Astrocyte of the spinal cord (primary cell): ENCODE measurements at places on chromosomes 2 and 18.
A peak's percentile ranks its signal among the peaks of the same experiment; 100 is the strongest.

DNA sequence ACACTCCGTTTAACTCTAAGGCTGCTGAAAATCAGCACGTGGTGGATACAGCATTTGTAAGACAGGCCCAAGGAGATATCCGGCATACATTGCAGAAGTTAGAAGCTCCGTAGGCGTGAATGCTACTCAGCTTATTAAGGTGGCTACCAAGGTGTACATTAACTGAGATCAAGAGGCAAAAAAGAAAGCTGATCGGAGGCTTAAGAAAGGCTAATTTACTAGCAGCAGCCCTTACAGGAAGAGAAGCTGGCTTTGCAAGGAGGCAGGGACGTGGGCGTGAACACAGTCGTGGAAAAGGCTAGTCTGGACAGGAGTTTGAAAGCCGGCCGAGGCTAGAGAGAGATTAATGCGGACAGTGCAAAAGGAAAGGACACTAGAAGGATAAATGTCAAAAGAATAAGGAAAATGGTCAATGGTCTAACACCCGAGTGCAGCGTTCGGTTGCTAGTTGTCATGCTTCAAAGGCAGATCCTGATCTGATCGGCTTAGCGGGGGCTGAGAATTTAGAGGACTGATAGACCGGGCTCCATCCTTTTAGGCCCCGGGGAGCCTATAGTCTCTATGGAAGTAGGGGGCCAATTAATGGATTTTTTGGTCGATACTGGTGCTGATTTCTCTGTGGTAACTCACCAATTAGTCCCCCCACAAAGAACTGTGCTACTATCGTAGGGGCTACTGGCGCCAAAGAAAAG lies 45.6 kb upstream of the SELENOI start:
- DNase-seq: peak; percentile 56

DNA sequence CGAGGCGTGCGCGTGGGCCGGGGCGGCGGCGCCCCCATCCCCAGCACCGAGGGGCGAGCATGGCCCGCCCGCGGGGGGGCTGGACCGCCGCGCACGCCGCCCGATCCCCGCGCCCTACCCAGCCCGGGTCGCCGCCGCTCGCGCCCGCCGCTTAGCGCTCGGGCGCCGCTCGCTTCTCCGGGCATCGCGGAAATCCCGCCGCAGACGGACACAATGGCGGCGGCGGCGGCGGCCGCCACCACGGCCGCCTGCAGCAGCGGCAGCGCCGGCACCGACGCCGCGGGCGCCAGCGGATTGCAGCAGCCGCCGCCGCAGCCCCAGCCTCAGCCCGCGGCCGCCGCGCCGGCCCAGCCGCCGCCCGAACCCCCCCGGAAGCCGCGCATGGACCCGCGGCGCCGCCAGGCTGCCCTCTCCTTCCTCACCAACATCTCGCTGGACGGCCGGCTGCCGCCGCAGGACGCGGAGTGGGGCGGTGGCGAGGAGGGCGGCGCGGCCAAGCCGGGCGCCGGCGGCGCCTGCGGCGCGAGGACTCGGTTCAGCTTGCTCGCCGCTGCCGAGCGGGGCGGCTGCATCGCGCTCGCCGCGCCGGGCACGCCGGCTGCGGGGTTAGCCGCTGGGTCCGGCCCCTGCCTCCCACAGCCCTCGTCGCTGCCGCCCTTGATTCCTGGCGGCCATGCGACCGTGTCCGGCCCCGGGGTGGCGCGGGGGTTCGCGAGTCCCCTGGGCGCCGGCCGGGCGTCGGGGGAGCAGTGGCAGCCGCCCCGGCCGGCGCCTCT lies 453 bp downstream of the CABLES1 start:
- DNase-seq: no peak

GRCh38 chr18:4801151-4801550 lies 346.0 kb upstream of the DLGAP1 start:
- no peak for DNase-seq

- no peak for DNase-seq
Observed at GRCh38 chr2:65499216-65499615, 66.8 kb upstream of the SPRED2 start.

GRCh38 chr2:205755923-205756322 lies 73.6 kb downstream of the NRP2 start:
- peak; percentile 60 for DNase-seq

- no peak for DNase-seq
Observed at GRCh38 chr18:78856569-78857313, 122.9 kb upstream of the SALL3 start.

GRCh38 chr2:235605312-235606003 lies 111.6 kb downstream of the AGAP1 start:
- DNase-seq: peak; percentile 94

DNA sequence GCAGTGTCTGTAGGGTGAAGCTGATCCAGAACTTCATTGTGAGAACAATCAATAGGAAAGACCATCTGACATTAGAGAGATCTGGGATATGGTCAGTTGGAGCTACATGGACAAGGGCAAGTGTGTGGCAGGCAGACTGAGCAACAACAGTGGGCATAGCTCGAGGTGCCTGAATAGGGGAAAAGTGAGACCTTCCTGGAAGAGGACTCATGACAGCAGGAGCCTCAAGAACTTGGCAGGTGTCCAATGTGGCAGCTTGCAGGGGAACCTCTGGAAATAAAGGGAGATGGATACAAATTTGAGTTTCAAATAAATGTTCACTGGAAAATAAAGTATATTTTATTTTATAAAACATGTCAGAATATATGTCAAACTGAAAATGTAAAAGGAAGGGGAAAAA lies 117.9 kb downstream of the TANC1 start:
- DNase-seq: no peak

GRCh38 chr2:195318440-195319111 lies 338.4 kb upstream of the SLC39A10 start:
- DNase-seq: peak; percentile 65

DNA sequence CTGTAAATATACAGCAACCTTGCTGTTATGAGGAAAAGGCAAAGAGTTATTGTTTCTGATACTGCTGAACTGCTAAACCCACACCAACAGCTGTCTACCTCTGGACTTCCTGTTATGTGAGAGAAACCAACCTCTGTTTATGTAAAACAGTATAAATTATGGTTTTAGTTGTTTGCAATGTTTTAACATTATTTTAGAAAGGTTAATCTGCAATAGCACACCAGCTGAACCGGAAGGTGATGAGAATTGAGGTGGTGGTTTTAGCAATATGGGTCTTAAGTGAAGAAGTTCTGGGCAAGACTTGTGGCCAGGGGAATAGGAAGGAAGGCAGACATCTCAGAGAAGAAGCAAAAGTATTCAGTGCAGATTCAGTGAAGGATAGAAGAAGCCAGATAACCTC lies 237.8 kb downstream of the PLCL1 start:
- DNase-seq: no peak

- DNase-seq: peak; percentile 17
Observed at GRCh38 chr2:233563663-233564430, 2.7 kb downstream of the USP40 start.

DNA sequence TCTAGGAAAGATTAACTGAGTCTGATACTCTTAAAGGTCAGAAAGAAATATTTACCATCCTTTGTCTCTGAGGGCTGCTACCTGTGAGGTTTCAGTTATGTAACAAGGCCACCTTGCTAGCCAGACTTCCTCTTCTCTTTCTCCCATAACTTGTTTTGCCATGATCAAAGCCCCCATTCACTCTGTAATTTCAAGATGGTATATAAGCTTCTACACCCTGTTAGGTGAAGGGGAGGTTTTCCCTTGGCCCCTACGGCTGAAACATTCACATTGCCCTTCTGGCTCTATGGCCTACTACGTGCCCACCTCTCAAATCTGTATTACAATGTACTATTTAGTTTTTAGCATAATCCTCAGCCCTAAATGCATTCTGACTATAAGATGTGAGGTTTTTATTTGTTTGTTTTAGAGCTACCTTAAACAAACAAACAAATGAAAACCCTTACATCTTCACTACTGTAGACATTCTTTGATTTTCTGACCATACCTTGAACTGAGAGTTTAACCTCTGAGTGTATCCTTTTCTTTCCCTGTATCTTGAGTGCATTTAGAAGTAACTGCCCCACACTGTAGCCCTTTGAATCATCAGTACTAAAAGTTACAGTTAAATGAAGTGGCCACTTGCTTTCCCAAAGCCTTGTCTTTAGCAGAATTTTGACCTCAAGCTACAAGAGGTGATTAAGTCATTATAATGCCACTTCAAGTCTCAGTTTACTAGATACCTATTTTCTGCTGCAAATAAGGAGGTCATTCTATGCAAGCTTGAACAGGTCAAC lies 332.2 kb downstream of the SOCS6 start:
- no peak for DNase-seq

DNA sequence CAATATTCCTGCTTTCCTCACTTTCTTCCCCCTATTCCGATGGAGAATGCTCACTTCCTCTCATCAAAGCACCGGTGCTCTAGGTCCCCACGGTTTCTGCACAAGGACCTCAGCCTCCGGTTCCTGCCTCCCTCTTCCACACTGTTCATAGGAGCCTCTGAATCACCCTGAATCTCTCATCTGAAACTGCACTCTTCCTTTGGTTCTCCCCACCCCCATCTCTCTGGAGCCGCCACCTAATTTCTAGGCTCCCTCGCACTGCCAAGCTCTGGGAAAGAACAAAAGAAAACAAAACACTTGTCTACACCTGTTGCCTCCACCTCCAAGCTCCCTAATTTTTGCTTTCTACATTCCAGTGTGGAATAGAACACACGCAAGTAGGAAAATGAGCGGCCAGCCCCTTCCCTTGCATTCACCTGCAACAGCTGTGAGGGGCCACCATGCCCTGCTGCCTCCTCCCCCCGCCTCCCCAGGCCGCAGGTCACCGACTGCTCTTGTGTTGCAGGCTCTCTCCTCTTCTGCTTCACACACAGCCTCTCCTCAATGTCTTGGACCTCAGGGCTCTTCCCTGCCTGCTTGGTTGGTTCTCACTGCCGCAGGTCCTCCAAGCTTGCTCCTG lies 9.6 kb downstream of the FBXO15 start:
- no peak for DNase-seq

DNA sequence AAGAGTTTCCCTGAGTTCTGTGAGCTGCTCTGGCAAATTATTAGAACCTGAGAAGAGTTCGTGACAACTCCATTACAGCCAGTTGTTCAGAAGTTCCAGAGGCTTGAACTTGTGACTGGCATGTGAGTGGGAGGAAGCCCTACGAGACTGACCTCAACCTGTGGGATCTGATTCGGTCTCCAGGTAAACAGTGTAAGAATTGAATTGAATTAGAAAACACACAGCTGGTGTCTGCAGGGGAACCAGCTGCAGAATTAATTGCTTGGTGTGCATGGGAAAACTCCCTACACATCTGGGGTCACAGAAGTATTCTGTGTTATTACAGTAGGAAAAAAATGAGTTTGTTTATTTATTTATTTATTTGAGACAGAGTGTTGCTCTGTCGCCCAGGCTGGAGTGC lies 14.0 kb upstream of the ITSN2 start:
- DNase-seq: no peak

GRCh38 chr2:67515538-67515937 lies 118.4 kb downstream of the ETAA1 start:
- DNase-seq: no peak

DNA sequence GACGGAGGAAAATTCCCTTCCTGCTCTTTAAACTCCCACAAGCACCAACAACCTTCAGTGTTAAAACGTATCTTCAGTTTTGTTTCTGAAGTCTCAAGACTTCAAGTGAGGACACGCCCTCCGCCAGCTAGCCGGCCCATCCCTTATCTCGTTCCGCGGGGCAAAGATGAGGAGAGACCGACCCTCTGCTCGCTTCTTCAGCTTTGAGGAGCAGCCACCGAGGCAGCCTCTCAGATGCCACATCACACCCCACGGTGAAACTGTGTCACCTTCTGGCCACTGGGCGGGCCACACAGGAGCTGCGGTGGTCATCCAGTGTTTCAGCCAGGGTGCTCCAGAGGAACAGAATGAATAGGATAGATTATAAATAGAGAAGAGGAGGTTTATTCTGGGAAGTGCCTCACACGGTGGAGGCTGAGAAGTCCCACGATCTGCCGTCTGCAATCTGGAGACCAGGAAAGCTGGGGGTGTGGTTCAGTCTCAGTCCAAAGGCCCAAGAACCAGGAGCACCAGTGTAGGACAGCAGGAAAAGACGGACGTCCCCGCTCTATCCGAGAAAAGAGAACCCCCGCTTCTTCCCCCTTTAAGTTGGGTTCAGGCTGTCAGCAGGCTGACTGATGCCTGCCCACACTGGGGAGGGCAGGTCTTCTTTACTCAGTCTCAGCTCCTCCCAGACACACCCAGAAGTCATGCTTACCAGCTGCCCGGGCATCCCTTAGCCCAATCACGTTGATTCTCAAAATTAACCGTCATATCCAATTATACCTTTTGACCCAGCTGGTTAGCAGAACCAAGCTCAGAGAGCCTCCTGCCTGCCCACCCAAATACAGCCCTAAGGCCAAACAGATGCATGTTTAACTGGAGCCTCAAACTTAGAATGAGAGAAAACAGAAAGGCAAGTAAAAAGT lies 399.7 kb upstream of the ID2 start:
- no peak for DNase-seq

DNA sequence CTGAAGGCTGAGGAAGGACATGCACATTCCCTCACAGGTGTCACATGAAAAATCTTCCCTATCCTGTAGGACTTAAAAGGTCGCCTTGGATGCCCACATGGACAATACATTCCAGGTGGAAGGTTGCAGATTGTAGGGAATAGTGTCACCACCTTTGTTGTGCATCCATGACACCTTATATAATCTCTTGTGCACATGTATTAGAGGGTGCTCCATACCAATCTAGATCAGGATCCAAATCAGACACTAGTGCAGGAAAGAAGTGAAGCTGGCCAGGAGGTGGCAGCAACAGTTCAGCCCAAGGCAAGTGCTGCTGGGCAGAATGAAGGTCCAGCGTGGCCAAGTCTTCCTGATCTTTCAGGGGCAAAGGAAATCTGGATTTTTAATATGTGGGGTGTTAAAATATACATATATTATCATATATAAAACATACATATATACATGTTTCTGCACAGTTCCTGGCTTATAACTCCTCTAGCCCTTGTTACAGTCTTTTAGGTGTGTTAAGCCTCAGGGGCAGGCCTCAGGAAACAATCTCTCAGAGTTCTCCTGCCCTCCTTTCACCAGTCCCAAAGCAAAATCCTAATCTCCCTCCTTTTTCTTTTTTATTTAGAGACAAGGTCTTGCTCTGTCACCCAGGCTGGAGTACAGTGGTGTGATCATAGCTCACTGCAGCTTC lies 16.6 kb downstream of the NIF3L1 start:
- DNase-seq: peak; percentile 69

GRCh38 chr2:132515010-132515409 lies 98.4 kb downstream of the GPR39 start:
- no peak for DNase-seq

- DNase-seq: no peak
Observed at GRCh38 chr2:223835701-223836532, 1.5 kb downstream of the AP1S3 start.

DNA sequence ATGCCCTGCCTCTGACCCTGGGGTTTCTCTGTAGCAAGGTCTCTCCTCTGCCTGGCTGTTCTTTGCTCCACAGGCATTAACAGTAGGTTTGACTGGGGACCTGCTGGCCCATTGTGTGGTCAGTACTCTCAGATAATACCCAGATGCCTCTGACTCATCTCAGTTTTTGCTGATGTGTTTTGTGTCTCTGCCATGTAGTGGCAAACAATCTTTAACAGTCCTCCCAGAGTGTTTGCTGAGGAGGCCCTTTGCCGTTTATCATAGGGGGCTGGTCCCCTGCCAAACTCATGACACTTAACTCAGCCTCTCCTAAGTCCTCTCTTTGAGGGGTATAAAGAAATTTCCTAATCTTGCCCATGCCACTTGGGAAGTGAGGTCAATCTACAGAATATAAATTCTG lies 793.7 kb upstream of the FANCL start:
- DNase-seq: peak; percentile 5
